Activated naive CD4-positive, alpha-beta T cell treated with Interleukin-2 at 50 U/mL for 16 hours (primary cell): ENCODE measurements at places on chromosomes 13 and 19.

DNA sequence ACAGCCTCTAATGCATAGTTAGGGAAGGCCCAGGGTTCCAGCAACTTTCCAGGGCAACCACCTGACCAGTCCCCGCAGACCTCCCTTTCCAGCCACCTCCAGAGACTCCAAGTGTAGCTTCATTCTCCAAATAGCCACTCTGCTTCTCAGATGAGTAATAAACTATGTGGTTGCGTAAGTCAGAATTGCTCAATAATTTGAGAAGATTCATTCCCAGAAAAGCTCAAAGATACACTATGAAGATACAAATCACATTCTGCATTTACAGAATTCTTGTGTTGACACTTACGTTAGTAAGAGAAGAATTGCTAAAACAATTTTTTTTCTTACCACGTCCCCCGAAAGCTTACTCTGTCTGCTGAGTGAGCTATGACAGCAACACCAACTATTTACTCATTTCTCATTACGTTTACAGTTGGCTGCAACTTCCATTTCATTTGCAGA lies 8.2 kb upstream of the LATS2 start:
- DNase-seq = no peak

DNA sequence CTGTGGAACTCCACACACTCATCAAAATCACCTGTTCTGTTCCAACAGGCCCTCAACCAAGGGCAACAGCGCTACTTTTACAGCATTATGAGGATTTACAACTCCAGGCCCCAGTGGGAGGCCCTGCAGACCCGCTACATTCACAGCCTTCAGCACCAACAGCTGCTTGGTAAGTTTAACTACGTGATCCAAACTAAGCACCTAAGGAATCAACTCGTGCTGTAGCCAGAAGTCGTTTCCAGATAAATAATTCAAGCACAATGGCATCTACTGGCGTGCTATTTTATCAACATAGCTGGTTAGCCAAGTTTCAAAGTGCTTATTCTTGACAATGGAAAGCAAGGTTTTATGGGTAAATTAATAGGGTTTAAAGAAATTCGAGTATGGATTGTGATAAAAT lies 5.3 kb downstream of the FAM216B start:
- DNase-seq = no peak

DNA sequence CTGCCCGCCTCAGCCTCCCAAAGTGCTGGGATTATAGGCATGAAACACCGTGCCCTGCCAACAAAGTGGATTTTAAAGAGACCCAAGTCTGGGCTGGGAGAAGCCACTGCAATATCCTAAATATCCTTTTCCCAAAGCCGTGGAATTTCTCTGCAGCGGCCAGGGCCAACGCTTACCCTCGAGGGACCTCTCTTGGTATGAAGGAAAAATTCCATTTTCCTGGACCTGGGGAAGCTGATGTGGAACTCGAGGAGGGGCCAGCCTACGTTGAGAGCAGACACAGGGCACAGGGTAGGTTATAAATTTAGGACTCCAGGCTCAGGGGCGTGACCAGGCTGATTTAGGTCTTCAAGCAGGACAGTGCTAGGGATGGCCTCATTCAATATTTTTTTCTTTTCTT lies 17.7 kb upstream of the UPF1 start:
- DNase-seq = no peak

- no peak for DNase-seq
Observed at GRCh38 chr13:93889430-93889951, 590.0 kb downstream of the DCT start.

- no peak for DNase-seq
Observed at GRCh38 chr13:80306337-80306972, 34.5 kb downstream of the SPRY2 start.

DNA sequence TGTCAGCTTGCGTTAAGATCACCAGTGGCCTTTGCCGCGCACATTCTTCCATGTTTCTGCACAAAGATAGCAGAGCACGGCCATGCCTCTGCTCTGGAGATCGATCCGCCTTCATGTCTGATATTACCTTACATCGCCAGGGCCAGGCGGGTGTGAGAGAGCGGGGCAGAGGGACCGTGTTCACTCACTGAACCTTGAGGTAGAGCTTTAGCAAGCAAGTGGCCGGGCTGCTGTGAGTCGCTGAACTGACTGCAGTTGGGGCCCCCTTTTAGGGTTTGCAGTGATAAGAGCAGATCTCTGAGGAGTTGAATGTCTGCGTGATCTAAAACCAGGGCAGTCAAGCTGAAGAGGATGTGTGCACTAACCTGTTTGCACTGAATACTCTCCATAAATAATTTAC lies 275.4 kb upstream of the OBI1 start:
- no peak for DNase-seq

- DNase-seq = no peak
Observed at GRCh38 chr19:41392775-41393174, 4.4 kb downstream of the EXOSC5 start.

DNA sequence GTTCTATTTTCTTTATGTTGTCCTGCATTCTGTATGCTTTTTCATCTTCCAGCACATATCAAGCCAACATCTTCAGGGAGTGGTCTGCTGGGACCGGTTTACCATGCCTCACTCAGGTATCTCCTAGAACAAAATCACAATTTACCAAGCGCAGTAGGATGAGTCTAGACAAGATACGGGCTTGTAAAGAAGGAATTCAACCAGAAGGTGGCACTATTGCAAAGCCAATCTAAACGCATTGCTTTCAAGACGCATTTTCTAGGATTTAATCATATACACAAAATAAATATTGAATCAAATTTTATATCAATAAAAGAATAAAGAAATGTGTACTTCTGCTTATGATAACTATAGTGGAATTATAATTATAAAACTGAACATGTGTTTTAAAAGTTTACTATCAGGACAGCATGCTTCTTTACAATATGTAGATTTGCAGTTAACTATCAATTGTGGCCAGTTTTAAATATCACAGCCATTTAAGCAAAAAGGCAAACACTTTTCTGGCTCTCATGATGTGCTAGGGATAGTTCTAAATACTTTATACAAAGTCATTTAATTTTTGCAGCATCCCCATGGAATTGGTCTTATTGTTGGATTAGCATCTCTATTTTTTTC lies 16.1 kb upstream of the TPP2 start:
- no peak for DNase-seq

DNA sequence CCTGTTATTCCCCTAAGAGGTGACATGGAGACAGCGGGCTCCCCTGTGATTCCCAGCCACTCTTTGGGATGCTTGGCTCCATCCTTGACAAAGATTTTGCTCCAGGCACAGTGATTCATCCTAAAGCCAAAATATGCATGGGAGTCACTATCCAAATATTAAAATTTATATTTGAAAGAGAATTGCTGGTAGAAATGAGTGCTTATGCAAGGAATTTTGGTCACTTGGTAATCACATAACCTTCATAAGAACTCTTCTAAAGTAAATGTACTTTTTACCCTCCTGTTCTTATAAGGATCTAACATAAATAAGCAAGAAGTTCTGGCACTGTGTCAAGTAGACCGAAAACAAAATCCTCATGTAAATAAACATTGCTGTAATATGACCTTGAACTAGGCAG lies 385.8 kb downstream of the ITGBL1 start:
- no peak for DNase-seq

DNA sequence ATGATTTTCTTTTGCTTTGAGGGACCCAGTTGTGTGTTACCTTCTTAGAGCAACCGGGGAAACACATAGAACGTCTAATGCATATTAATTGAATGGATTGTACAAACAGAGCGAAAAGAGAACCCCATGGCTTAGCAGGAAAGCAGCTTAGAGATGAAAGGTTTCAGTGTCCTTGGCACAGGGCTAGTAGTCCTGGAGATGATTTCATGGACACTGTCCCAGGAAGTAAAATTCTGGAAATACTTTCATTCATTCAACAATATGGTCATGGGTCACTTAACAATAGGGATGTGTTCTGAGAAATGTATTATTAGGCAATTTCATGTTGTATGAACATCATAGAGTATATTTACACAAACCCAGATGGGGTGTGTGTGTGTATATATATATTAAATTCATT lies 9.7 kb upstream of the FUT2 start:
- DNase-seq = no peak

DNA sequence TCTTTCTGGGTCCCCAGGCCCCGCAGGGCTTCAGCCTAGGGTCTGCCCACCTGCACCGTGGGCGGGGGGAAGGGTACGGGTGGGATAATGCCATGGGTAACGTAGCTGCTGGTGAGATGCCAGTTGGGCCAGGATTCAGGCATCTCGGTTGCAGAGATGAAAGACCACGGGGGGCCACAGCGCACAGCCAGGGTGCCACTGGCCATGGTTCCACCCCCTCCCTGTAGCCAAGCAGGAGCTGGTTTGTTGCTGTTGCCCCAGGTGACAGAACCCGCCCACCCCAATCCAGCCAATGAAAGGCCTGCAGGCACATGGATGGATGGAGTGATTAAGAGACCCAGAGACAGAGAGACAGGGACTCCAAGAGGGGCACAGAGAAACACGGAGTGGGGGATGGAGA lies 1.0 kb upstream of the CGB7 start:
- peak; percentile 22 for DNase-seq

DNA sequence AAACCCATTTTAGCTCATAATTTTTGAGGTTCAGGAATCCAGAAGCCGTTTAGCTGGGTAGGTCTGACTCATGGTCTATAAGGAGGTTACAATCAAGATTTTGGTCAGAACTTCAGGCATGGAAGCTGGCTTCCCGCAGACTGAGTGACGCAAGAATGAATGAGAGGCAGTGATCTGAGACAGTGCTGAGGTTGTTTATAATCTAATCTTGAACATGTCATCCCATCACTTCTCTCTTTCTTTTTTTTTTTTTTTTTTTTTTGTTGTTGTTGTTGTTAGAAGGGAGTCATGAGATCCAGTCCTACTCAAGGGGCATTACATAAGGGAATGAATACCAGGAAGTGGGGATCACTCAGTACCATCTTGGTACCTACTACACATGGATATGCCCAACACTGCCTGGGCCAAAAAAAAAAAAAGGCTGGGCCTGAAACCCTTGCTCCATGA lies 217.4 kb downstream of the DLEU7 start:
- no peak for DNase-seq
